T47D (cell line): ENCODE measurements at places on chromosomes 6 and 20.

DNA sequence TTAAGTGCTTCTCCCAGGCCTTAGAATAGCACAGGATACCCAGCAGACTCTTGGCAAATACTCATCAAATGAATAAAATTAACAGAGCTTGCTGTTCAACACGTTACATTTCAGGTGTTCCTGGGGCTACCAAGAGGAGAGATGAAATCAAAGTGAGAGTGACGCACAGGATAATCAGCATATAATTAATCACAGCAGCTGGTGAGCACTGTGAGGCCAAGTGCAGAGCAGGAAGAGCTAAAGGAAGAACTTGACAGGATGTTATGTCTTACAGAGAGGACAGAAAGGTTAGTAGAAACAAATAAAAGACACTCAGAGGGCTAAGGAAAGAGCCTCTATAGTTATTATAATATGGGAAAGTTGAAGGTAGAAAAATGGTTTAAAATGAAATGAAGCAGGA is 8.8 kb downstream of the PPIL1 start:
- DNase-seq, result no peak

DNA sequence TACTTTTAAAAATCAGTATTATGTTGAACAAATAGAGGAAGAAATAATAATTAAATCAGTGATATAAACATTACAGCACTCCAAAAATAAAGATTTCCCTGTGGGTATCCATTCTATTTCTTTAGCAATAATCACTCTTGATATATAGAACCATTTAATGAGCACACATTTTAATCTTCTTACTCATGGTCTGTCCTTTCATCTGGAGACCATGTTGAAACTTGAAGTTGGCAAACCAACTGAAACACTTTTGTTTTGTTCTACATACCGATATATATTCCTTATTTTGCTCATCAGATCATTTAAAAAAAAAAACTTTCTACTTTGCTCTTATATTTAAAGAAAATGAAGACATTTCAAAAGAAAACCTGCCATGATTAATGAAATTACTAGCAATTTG is 13.4 kb downstream of the C6orf58 start:
- DNase-seq, result no peak

GRCh38 chr6:24905483-24905882 is 30.3 kb downstream of the RIPOR2 start:
- DNase-seq, result no peak

DNA sequence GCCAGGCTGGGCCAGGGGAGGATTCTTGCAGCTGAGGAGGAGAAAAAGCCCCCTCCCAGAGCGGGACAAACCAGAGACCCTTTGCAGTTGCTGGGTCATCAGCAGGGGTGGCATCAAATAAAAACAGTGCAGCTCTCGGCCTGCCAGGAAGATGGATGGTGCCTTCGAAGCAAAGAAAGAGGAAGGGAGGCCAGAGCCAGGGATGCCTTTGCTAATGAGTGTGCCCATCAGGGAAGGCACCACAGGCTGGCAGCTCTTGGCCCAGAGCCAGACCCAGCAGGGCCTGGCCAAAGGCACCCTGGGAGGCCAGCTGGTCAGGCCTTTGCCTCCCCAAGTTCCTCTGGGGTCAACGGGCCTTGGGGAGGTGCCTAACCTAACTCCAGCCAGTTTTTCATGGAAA is 26.3 kb upstream of the ZNF318 start:
- peak; percentile 16 for DNase-seq

DNA sequence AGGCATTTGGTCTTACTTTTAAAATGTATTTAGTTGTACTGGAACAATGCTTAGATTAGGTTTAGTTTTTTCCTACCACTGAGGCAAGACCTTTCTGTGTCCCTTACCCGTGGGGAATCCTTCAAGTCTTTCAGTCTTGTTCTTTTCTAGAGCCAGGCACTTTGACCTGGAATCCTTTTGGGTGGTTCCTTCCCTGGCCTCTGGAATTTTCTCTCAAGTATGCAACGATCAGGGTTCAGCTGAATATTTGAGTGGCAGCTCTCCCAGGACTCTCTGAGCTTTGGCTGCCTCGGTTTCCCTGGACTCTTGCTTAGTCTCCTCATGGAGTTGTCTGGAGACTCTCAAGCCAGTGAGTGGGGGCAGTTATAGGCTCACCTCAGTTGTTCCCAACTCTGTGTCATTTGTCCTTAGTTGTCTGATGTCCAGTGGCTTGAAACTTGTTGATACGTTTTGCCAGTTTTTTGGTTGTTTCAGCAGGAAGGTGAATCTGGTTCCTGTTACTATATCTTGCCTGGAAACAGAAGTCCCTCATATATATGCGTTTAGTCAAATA is 118.1 kb downstream of the QKI start:
- no peak for DNase-seq

GRCh38 chr20:47792021-47792618 is 6.8 kb upstream of the SULF2 start:
- DNase-seq, result no peak

DNA sequence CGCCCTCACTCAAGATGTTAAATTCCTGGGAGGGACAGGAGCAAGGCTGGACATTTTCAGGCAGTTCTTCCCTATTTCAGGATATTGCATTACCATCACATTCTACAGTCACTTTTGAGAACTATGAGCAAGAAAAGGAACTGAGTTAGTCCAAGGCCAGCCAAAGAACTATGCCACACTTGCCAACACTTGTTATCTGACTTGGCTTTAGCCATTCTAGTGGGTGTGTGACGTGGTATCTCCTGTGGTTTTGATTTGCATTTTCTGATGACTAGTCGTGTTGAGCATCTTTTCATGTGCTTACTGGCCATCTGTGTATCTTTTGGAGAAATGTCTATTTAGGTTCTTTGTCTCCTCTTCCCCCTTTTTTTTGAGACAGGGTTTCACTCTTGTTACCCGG is 12.0 kb downstream of the XRN2 start:
- no peak for DNase-seq

DNA sequence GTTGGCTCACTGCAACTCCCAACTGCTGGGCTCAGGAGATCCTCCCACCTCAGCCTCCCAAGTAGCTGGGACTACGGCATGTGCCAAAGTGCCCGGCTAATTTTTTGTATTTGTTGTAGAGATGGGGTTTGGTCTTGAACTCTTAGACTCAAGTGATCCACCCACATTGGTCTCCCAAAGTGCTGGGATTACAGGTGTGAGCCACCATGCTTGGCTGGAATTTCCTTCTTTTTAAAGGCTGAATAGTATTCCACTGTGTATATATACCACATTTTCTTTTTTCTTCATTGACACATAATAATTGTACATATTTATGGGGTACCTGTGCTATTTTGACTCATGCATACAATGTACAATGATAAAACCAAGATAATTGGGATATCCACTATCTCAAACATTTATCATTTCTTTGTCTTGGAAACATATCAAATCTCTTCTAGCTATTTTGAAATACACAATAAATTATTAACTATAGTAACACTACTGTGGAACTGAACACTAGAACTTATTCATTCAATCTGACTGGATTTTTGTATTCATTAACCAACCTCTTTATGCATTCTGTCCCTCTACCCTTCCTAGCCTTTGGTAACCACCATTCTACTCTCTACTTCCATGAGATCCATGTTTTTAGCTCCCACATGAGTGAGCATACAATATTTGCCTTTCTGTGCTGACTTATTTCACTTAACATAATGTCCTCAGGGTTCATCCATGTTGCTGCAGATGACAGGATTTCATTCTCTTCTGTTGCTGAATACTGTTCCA is 7.8 kb downstream of the MDC1 start:
- no peak for DNase-seq

- no peak for DNase-seq
Measured at GRCh38 chr6:134740473-134741199, 209.3 kb downstream of the ALDH8A1 start.

- no peak for DNase-seq
Measured at GRCh38 chr20:44400970-44401769, 45.7 kb downstream of the HNF4A start.

GRCh38 chr6:95784869-95785268 is 207.5 kb downstream of the MANEA start:
- DNase-seq, result no peak
